ENCODE measurements at places on chromosomes 12 and 14.

DNA sequence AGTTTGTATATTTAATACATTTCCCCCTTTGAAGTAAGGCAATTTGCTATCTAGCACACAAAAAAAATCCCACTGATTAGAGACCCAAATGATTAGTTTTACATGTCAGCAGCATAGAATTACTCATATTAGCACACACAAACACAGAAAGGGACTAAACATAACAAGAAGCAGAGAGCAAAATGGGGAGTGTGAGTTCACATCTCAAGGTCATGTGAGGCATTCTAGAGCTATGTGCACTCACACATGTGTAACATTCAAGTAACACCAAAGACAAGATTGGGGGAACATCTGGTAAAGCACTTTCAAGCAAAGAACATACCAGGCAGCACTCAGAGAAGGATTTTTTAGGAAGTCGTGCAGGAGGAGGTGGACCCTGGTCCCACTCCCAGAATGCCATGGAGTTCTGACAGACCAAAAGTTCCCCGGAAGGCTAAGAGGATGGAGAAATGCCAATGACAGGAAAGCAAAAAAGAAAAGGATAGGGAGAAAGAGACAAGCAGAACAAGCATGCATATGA, 105.8 kb upstream of the SINHCAF start:
- no peak for DNase-seq

DNA sequence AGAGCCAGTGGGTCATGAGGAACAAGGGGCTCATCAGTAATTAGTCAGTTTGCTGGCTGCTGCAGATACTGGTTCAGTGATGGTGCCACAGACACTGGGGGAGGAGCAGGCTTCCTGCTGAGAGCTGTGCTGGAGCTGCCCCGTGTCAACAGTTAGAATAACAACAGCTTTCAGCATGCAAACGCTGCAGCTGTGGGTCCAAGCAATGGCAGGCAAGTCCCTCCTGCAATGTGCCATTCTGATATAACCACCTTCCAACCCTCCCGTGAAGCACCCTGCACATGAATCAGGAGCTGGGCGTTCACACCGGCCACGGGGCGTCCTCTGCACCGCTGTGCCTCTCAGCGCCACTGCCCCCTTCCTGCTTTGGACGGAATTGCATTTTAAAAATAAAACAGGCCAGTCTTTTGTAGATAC, 258.4 kb upstream of the SFSWAP start:
- DNase-seq, result no peak

- DNase-seq, result no peak
Observed at GRCh38 chr12:49907352-49907751, 3.7 kb upstream of the FAIM2 start.

GRCh38 chr12:117533687-117534086, 172.3 kb upstream of the NOS1 start:
- no peak for DNase-seq

DNA sequence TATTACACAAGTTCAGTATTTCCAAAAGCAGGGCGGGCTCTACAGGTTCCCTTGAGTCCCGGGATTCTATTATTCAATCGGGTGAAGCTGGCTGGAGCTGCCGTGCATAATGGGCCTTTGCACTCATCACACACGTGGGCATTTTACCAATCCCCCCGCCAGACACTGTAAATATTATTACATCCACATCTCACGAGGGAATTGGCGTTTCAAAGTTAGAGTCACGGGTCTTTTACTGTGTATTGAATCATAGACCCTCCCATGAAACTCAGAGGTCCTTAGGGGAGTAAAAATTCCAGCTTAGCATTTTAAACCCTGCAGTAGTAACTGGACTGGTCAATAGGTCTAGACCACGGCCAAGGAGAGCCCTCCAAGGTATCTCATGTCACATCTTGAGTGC, 70.3 kb downstream of the MAP1LC3B2 start:
- DNase-seq, result no peak

GRCh38 chr14:92339426-92339825, 16.5 kb downstream of the SLC24A4 start:
- DNase-seq, result no peak

DNA sequence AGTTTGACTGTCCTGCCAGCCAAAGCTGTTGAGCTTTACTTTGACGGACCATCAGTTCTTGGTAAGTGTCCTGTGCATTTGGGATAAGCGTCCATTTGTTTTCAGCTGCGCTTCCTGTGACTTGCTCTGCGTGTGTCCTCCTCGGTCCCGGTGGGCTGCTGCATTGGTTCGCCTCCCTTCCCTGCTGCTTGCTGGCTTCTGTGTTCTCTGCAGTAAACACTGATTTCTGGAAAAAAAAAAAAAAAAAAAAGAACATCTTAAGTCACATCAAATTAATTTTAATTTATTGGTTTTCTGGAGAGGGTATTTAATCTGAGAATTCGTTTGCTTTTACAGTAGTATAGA, 264.1 kb downstream of the SEC23A start:
- DNase-seq, result no peak

DNA sequence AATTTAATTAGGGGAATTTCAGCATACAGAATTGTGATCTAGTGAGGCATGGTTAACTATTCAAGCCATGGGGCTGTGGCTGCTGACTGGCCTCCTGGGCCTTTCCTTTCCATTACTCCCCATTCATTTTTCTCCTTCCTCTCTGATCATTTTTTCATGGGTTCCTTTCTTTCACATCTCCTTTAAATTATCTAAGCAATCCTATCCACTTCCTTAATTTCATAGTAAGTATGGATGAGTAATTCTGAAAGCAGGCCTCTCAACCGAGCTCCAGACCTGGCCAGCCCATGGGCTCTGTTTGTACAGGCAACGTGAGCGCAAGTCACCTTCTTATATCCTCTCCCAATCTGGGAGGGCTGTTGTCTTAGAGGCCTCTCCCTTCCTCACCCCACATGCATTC, 13.4 kb downstream of the CKAP4 start:
- no peak for DNase-seq

DNA sequence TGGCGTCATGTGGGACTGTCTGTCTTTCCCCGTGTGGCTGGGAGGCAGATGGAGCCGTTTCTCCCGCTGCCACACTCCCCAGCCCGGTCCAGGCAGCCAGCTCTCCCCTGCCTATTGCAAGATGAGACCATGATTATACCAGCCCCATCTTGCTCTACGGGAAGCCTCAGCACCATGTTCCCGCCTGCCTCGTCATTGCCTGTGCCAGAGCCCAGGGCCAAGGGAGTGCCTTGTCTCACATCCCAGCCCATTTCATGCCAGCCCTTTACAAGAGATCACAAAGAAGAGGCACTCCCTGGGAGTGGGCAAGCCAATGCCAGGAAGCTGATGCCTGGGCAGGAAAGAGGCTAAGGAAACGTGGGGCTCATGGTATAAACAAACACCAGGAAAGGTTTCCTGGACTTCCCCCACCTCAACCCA, 23.9 kb downstream of the GPR68 start:
- DNase-seq, result no peak

Data from AG09309 (cell line).